ENCODE measurements at places on chromosomes 16 and 17.
A peak's percentile ranks its signal among the peaks of the same experiment; 100 is the strongest.

DNA sequence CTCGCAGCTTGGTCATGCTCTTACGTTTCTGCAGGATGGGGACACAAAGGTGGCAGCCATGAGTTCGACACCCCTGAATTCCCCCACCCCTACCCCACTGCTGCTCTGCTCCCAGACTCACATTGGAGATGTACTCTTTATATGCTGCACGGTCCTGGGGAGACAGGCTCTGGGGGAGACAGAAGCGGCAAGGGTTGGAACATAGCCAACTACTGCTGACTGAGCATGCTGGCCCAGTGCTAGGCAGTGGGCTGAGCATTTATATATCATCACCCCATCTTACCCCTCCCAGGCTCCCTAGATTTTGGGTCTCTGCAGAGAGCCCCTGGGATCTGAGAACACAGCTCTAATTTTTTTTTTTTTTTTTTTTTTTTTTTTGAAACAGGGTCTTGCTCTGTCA lies 8.1 kb upstream of the ATXN7L3 start:
- no peak for DNase-seq

- no peak for DNase-seq
Observed at GRCh38 chr17:4703330-4703691, 626 bp downstream of the PELP1 start.

- no peak for DNase-seq
Observed at GRCh38 chr17:52202520-52203080, 44.1 kb upstream of the CA10 start.

DNA sequence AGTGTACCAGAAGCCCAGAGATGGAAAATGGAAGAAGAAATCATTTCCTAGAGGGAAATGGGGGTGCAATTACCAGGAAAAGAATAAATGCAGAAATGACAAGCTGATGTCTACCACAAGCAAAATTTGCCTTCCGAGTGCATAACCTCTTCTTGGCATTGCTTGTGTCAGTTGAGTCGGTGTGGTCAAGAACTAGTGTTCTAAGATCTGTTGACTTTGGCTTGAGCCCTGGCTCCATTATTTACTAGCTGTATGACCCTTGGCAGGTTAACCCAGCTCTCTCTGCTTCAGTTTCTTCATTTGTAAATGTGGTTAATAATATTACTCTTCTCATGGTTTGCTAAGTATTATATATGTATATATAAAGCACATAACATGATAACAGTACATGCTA lies 273.0 kb upstream of the IRX5 start:
- no peak for DNase-seq

DNA sequence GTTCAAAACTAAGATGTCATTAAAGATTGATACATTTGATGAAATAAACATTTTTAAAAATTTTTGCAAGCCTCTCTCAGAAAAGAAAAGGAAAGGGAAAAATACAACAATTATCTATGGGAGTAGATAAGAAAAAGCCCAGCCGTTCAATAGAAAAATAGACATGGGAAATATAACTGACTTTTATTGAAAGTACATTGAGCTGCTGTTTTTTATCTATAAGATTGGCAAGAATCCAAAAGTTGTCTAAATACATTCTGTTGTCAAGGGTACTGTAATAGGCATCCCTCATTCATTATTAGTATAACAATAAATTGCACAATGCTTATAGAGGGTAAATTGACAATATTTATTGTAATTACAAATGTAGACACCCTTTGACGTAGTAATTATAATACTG lies 38.4 kb upstream of the IRX6 start:
- no peak for DNase-seq

DNA sequence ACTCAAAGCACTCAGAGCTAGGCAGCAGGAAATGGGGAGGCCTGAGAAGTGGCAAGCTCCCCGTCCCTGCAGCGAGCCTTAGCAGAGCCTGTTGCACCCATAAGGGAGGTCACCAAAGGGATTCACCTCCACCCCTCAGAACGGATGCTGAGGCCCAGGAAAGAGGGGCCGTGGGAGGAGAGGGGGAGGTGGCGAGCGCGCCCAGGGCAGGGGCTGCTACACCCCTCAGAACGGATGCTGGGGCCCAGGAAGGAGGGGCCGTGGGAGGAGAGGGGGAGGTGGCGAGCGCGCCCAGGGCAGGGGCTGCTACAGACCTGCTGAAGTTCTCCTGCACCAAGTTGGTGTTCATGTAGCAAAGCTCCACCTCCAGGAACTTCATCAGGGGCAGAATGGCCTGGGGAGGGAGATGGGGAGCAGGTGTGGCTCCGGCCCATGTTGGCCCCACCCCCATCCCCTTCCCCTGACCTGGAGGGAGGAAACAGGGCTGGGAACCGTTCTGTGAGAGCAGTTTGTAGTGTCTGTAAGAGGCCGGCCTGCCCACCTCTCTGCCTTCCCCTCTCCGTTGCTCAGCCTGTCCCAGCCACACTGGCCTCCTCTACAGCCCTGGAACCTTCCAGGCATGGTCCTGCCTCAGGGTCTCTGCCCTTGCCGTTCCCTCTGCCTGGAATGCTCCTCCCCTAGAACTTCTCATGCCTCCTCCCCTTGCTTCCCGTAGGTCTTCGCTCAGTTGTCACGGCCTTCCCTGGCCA lies 11.4 kb downstream of the UNC13D start:
- peak; percentile 37 for DNase-seq

DNA sequence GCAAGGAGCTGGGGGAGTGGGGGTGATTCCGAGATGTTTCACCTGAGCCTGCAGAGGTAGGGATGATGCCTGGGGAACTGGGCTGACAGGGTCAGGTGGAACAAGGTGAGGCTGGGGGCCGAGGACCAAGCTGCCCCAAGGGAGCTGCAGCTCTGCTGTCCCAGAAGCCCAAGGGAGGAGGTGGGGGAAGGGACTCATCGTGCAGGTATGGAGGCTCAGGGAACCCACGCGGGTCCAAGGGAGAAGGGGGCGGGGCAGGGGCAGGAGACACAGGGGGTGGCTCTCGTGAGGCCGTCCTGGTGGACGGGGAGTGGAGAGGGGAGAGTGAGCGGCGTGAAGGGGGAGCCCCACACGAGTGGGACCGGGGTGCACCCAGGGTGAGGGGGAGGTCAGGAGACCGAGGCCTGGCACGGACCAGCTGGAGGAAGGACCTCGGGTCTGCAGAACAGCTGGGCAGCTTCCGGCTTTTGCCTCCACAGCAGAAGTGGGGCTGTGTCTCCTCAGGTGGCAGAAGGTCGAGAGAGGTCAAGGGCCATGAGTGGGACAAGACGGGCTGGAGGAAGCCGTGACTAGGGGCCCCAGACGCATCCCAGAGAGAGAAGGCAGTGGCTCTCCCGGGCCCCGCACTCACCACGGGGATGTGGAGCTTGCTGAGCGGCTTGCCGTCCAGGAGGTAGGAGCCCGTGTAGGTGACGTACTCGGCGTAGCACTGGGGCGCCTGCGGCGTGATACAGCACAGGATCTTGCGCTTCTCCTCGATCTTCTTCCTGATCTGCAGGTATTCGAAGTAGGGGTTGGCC lies 61.1 kb downstream of the ZNF778 start:
- DNase-seq = no peak

- DNase-seq = no peak
Observed at GRCh38 chr16:57950382-57950781, 20.5 kb downstream of the CNGB1 start.

DNA sequence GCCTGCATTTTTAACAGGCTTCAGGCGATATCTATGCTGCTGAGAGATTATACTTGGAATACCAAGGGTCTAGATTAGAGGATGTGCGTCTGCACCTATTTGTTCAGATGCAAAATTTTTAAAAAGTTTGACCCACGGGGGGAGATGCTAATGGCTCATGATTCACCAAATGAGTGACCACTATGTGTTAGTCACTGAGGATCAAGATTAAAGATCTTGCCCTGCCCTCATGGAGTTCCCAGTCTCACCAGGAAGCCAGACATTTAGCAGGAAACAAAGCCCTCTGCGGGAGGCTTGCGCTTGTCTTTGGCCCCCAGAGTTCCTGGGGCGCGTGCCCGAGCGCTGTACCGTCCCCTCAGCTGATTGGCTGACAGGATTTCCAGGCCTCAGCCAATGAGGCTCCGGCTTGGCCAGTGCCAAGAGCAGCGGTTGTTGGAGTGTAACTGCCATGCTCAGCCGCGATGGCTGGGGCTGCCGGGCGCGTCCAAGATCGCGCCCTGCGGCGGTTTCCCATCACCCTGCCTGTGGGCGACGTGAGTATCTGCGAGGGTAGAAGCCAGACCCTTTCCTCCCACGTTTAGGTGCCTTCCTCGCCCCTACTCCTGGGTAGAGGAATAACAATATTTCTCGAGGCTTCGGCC lies 4.5 kb upstream of the DDX19B start:
- DNase-seq = no peak

- no peak for DNase-seq
Observed at GRCh38 chr17:32546031-32546444, 59.2 kb downstream of the CDK5R1 start.

- DNase-seq = no peak
Observed at GRCh38 chr16:74652249-74652648, 14.4 kb downstream of the RFWD3 start.

- no peak for DNase-seq
Observed at GRCh38 chr16:212999-213398, 16.2 kb downstream of the LUC7L start.

DNA sequence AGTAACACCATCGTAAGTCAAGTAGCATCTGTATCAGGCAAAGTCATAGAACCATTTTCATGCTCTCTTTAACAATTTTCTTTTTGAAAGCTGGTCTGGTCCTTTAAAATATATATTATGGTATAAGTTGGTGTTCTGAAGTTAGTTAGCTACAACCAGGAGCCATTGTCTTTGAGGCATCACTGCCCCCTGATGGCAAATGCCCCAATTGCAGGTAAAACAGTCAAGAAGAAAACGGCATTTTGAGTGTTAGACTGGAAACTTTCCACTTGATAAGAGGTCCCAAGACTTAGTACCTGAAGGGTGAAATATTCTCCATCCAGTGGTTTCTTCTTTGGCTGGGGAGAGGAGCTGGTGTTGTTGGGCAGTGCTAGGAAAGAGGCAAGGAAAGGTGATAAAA lies 14.1 kb downstream of the TP53 start:
- no peak for DNase-seq

GRCh38 chr17:31506517-31506916 lies 115.0 kb downstream of the RAB11FIP4 start:
- no peak for DNase-seq

- DNase-seq = no peak
Observed at GRCh38 chr17:34651402-34651811, 72.0 kb downstream of the TMEM132E start.

GRCh38 chr17:67648032-67648905 lies 69.5 kb upstream of the NOL11 start:
- DNase-seq = no peak

GRCh38 chr17:31486351-31487062 lies 95.0 kb downstream of the RAB11FIP4 start:
- no peak for DNase-seq

DNA sequence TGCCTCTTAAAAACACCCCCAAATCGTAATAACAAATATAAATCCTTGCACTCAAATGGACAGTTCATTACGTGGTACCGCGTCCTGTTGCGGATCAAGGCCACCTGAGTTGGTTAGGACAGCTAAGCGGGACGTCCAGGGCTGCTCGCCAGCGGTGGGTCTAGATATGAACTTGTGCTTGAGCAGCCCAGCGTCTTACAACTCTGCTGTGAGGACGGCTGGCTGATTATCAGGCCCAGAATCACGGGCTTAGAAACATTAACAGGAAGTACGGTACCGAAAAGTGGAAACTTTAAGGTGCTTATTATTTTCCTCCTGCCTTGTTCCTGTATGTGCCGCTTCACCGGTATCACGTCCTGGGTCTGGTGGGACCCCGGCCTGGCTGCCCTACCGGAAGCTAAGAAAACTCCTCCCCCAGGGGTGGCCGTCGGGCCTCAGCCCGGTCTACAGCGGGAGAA lies 832 bp upstream of the SRRM2 start:
- no peak for DNase-seq

DNA sequence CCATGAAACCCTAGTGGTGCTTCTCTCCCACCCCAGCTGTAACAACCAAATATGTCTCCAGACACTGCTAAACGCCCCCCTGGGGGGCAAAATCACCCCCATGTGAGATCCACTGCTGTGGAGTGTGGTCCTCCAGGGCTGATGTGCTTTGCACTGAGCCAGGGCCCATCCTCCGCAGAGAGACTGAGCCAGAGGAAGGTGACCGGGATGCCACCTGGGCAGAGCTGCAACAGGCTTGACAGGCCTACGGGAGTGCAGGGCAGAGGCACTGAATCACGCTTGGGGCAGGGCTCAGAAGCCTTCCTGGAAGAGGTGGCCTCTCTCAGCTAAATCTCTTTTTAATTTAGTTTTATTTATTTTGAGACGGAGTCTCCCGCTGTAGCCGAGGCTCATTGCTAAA lies 4.4 kb downstream of the GJD3 start:
- no peak for DNase-seq

DNA sequence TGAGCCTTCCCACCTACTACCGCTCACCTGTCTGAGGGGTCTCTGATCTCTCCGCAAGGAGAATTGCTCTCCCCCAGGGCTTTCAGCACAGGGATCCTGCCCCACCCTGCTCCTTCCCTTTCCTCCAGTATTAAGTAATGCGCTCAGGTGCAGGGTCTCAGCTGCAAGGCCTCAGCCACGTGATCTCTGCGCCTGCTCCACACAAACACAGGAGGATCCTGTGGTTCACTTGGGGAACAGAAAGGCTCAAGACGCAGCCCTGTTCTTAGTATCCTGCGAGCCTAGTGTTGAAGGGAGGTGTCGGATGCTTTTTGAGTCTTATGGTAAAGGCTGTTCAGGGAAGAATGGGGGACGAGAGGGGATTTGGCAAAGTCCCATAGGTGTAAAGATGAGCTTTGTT lies 41.6 kb upstream of the GCSH start:
- DNase-seq = no peak

DNA sequence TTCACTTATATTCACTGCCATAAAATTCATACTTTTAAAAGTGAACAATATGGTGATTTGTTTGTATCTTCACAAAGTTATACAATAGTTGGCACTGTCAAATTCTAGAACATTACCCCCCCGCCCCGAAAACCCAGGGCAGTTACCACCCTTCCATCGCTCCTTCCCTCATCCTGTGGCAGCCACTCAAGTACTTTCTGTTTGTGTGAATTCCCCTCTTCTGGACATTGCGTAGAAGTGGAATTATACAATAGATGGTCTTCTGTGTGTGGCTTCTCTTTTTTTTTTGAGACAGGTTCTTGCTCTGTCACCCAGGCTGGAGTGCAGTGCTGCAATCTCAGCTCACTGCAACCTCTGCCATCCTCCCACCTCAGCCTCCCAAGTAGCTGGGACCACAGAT lies 58.6 kb downstream of the SPECC1 start:
- DNase-seq = no peak

DNA sequence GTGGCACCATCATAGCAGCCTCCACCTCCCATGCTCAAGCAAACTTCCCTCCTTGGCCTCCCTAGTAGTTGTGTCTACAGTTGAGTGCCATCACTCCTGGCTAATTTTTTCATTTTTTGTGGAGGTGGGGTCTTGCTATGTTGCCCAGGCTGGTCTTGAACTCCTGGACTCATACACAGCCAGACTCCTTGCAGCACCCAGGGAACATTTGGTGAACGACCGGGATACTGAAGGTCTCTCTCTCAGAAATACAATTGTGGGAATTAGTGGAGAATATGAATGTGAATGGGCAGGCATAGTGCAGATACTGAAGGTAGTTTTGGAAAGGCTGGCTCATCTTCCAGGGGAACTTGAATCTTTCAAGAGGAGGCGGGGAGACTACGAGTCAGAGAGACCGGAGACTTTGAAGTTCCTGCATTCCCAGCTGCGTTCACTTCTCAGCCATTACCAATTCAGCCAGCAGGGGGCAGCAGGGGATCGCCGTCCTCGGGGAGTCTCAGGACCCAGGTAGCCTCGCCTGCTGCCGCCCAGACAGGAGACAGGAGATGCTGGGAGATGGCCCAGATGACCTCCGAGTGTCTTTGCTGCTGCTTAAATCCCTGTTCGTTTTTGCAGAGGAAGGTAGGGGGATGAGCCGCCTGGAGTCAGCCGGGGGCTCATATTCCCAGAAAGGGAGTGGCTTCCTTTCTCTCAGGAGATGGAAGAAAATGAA lies 68.6 kb downstream of the HAPSTR1 start:
- no peak for DNase-seq
